ENCODE measurements at places on chromosomes 6 and 20.
A peak's percentile ranks its signal among the peaks of the same experiment; 100 is the strongest.

- no peak for DNase-seq
These were observed 45.4 kb downstream of the BPIFB1 start for GRCh38 chr20:33328157-33329137.

DNA sequence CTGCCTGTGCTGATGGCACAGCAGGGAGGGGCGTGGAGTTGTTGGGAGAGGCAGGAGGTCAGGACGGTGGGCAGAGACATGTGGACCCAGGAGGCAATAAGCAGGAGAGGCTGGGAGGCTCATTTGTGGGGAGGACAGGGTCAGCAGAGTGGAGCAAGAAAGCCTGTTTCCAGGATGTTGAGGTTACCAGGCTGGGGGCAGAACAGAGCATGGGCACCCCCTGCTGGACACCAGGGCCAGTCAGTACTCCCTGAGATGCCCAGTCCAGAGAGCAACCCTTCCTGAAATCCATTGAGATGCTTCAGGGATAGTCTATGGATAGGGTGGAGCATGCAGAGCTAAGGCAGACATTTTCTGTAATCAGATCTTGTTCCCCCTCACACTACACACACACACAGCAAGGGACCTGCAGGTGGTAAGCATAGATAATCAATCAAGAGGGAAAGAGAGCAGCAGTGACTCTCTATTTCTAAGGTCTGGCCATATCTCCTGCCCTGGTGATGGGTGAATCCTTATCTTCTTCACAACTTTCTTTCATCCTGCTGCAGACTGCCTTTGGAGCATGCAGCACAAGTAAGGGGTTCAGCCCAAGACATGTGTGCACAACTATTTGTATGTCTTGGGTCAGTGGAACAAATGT, 41.7 kb downstream of the MOCS1 start:
- DNase-seq: peak; percentile 92

GRCh38 chr6:159790956-159791598, 810 bp downstream of the MRPL18 start:
- no peak for DNase-seq

DNA sequence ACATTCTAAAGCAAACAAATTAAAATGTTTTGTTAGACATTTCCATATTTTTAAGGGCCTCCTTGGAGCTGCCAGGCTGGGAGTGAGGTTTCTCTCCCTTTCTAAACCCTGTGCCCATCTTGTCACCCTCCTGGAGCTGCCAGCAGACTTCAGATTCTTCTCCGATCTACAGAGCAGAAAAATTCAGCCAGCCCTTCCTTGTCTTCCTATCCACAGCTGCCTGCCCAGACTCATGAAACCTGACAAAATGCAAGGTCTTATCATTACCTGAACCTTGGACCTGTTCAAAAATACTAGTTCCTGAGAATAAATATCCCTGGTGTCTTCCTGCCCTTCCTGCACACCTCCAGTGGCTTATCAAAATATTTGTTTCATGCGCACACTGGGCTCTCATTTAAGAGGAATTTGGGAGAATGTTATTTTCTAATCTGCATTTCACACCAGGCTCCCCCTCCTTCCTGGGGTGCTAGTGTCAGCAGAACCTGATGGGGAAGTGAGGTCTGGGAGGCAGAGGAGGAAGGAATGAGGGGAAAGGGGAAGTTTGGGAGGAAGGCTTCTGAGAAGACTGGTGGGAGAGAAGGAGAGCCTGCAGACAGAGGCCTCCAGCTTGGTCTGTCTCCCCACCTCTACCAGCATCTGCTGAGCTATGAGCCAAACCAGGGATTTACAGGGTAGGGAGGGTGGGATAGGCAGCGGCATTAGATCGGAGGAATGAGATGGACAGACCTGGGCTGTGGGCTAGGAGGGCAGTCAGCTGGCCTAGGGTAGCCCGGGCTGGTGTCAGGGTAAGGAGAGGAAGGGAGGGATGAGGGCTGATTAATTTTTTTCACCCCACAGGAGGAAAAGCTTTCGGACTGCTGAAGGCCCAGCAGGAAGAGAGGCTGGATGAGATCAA, at the start of gene AIF1:
Gene AIF1, plus strand, starts transcription at position 551 of the 895 bp plus-strand sequence. Its CDS starts 96 bp downstream, at position 647.
- no peak for DNase-seq

DNA sequence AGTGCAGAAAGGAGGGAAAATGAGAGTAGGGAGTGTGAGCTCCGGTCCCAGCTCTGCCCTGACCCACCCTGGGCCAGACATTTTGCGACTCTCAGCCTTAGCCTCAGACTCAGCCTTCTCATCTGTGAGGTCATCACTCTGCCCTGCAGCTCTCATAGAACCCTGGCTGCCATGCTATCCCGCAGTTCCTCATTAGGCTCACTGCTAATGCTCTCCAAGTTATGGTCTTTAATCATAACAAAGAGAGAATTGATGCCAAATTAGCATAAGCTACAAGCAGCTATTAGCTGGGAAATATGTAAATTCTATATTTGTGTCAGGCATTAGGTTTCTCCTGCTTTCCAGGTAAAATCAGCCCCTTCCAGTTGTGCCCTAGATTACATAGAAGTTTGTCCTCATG, 46.5 kb upstream of the MLN start:
- DNase-seq: no peak

GRCh38 chr6:14020551-14020950, 95.8 kb downstream of the RNF182 start:
- no peak for DNase-seq

DNA sequence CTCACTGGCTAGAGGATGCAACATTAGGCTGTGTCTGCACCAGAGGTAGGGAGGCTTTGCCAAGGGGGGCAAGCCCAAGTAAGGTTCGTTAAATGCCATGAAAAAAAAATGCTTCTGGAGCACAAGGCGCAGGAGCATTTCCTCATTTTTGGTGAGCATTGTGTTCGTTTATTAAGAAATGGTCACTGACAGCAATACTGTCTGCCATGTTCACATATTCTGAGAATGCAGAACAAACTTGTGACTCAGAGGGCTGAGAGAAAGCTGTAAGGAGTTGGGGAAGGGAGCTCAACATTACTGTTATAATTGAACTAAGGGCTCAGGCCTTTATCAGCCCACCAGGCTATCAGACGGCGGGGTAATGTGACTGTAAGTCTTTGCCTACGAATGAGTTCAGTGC, 465.4 kb upstream of the BTBD3 start:
- no peak for DNase-seq

GRCh38 chr6:81169166-81169565, 583.3 kb downstream of the TENT5A start:
- peak; percentile 6 for DNase-seq

DNA sequence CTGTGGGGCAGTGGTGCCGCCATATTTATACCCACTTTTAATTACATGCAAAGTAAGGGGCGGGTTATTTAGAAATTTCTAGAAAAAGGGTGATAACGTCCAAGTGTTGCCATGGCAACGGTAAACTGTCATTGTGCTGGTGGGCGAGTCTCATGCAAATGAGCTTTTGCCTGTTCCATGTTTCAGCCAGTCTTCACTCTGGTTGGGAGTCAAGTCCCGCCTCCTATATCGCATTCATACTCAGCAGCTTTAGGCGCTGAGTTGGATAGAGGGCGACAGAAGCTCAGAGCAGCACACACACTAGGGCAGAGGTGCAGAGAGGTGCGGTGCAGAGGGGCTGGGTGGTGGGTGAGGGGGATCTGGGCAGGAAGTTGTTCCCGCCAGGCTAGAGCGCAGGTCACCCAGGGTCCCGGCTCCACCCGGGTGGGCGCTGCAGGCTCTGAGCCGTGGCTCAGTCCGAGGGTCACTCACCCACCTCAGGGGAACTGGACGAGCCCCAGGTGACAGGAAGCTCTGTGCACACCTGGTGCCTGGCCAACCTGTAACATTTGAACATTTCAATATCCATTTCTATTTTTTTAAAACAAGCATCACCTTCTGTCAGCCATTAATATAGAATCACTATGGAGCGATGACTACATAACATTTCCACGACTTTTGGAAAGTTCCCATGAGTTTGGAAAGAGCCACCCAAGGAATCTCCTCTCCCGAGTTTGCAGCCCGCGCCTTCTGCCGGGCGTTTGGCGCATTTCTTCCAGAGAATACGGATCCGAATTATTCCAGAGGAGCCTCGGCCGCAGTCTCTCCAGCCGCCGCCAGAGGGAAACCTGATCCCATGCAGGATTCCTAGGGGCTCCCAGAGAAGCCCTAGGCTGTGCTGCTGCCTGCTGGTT, 89.1 kb upstream of the PHACTR3 start:
- DNase-seq: peak; percentile 88

DNA sequence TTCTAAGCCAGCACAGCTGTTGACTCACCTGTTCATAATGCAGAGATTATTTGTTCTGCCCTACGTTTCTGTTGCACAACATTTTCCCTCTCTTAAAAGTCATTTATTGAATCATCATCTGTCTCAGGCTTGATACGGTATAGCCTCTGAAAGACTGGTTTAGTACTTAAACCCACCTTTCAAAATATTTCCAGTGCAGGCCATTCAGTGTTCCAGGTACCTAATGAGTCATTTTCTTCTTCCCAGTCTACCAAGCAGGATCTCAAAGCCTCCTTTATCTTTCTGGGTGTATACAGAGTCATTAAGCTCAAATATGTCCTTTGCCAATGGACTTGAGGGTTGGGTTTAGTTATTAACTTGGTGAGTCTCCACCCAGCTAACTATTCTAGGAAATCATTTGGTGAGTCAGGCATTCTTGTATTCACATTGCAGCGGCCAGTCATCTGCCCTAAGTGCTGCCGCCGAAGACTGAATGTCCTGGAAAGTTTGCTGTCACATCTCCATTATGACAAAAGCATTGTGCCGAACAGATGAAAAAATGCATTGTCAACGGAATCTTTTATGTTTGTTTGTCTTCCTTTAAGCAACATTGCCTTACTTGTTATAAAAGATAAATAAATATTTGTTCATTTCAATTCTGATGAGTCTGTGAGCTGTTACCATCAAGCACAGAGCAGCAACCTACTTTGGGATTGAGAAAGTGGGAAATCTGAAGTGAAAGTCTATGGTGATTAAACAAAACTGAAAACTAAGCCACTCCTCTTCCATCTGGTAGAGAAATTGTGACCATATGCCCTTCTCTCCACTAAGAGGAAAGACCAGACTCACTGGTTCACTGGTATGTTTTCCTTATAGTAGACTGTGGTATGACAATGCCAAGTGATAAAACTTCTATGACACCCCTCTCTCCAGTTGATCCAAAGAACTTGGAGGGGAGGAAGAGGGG, 14.3 kb upstream of the FAM135A start:
- DNase-seq: peak; percentile 29

- DNase-seq: peak; percentile 69
These were observed 172.9 kb downstream of the ADGRG6 start for GRCh38 chr6:142474531-142475289.

Measured in GM03348 (cell line).